ENCODE measurements at places on chromosomes 13 and 19.
A peak's percentile ranks its signal among the peaks of the same experiment; 100 is the strongest.

DNA sequence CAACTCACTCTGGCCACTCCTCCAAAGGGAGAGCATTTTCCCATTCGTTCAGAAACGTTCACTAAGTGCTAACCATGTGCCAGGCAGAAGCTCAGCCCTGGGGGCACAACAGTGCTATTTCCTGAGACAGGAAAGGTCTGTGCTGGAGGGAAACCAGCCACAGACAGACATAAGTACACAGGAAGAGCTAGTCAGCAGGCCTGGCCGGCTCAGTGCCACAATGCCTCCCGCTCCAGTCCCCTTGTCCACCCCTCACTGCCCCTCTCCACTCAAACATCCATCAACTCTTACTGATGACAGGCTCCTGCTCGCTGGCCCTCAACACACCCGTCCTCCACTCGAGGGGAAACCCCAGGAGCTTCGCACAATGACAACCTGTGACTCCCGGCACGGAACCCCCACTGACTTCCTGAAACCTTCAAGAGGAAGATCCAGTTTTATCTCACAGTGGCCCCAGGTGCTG, 11.3 kb upstream of the PLA2G4C start:
- no peak for DNase-seq

DNA sequence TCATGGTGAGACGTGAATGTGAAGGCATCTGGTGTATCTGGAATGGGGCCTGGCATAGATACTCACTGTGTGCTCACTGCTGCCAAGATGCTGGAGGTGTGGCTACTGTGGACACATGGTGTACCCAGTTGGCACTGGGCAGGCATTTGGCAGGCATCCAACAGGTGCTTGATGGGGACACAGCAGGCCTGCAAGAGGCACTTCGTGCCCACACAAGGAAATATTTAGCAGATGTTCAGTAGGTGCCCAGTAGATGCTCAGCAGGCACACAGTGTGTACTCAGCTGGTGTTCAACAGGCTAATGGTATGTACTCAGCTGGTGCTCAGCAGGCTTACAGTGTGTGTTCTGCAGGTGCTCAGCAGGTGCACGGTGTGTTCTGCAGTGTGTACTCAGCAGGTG, 14.2 kb downstream of the CRTC1 start:
- no peak for DNase-seq

- DNase-seq = no peak
Measured at GRCh38 chr13:99991828-99992775, 10.5 kb downstream of the ZIC2 start.

GRCh38 chr13:100825557-100825956, 151.0 kb upstream of the TMTC4 start:
- no peak for DNase-seq

GRCh38 chr19:15936950-15937349, 2.6 kb upstream of the CYP4F11 start:
- DNase-seq = no peak

- DNase-seq = peak; percentile 44
Measured at GRCh38 chr19:16283210-16284061, 41.2 kb upstream of the KLF2 start.

GRCh38 chr19:16476401-16476800, 4.6 kb upstream of the EPS15L1 start:
- DNase-seq = no peak

- DNase-seq = no peak
Measured at GRCh38 chr13:34371645-34372395, 553.9 kb downstream of the RFC3 start.

DNA sequence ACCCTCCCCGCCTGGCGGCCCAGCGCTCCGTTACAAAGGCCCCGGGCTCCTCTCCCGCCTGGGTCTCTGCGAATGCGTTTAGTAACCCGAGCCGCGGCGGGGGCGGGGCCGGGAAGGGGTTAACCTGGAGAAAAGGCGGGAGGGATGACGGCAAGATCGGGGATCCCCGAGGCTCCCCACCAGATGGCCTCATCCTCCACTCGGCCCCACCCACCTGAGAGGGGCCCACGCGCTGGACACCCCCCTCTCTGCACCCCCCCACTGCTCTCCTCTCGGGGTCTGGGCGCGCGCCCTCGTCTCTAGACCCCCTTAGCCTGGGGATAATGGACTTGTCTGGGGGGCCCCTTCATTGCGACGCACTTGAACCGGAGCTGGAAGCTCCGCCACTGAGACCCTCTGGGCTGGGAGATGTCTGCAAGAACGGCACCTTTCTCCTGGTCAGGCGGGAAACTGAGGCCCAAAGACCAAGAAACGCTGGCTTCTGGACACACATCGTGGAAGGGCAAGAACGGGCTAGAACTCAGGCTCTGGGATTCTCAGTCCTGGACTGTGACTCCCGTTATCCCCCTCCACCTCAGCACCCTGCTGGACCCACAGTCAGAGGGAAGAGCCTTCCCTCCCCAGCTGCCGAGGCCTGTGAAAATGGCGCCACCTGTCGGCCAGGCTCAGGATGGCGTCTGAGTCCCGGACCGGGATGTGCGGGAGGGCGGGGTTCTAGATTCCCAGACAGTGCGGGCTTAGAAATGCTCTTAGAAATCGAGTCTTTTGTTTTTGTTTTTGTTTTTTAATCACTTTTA, 2.9 kb upstream of the LTBP4 start:
- peak; percentile 58 for DNase-seq

DNA sequence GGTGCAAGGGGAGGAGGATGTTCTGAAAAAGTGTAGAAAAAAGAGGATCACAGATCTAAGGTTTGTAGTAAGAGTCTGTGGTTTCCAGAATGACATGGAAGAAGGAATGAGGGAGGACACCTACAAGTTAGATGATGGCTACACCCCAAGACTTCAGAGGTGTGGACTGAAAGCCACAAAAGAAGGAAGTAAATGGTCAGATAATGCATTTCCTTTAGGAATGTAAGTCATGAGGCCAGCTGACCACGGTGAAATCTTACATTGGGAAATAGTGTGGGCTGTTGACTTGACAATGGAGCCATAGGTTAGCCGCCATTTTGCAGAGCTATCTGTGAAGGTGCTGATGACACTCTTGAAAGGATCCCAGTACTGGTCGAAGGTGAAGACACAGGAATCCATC, 25.3 kb upstream of the FBXO27 start:
- DNase-seq = no peak

GRCh38 chr13:33321686-33322542, 36.4 kb upstream of the STARD13 start:
- no peak for DNase-seq

DNA sequence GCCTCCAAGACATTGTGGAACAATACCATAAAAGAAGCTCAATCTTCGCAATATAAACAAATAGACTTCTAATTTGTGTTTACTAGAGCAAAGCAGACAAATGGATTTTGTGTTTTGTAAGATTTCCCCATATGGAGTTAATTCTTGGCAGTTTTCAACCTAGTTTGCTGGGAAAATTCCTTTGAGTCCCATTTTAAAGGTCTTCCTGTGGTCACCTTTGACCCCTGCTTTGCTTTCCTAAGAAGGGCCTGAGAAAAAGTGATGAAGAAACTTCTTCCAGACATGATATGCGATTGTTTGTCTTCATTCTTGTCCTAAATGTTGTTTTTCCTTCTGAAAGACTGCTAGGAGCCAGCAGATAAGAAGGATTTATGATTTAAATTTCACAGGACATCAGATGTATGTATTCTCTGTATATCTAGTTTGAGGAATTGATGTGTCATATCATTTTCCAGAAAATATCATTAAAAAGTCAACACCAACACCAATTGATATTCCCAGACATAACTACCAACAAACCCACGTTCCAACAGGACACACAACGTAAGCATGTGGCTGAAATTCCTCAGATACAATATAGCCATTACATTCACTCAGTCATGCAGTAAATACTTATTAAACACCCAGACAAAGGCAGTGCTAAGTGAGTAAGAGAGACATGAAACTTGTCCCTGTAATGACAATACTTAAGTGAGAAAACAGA, 276.4 kb downstream of the LHFPL6 start:
- DNase-seq = no peak

GRCh38 chr13:42333613-42334328, 61.8 kb downstream of the AKAP11 start:
- DNase-seq = no peak

Measured in stimulated activated CD8-positive, alpha-beta memory T cell treated with anti-CD3 and anti-CD28 coated beads, Interleukin-12 subunit alpha, Interleukin-12 subunit beta, amount 100 ng/mL, for 4 hours (primary cell).